ENCODE measurements at places on chromosomes 4 and X.

DNA sequence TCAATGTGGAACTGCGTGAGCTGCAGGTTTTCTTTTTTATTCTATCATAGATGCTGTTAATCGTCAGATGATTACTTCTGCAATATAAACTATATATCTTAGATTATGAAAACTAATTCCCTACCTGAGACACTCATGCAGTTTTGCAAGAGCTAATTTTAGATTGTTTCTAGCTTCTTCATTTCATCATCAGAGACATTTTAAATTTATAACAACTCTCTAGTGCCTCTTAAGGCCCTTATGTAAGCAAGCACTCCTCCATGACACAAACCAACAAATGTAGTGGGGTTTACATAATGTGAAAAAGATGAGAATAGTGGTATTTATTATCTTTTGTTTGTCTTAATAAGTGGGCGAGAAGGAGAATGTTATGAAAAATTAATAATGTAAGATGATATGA lies 170.2 kb upstream of the ETNPPL start:
- DNase-seq: no peak

- no peak for DNase-seq
Observed at GRCh38 chr4:94208918-94209317, 1.3 kb downstream of the SMARCAD1 start.

DNA sequence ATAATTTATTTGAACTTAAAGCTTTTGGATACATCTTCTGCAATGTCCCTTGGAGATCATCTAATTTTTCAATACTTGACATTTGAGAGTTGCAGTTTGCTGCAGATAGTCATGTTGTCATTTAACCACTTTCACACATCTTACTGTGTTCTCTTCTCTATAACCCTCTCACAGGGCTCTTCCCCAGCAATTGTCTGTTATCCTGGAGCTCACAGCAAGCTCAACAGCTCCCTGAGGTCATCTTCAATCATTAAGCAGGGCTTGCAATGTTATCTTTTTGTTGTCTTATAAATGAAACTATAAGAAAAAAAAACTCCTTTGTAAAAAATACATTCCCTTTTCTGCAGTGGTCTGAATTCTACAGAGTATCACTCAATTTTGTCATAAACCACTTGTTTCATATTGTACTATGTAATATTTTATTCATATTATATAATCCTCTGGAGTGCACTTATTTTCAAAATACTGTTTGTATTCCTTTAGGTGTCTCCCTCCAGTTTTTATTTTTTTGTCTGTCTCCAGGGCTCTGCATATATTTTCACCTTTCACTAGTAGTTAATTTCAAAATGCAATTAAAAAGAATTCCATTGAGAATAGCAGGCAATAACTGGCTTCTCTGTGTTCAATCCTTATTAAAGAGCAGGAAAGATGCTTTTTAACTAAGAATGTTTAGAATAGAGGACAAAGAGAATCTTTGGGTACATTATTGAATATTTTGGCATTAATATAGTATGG lies 106.3 kb upstream of the ARSJ start:
- DNase-seq: no peak

GRCh38 chr4:88212253-88212561 lies 53.8 kb upstream of the ABCG2 start:
- no peak for DNase-seq

DNA sequence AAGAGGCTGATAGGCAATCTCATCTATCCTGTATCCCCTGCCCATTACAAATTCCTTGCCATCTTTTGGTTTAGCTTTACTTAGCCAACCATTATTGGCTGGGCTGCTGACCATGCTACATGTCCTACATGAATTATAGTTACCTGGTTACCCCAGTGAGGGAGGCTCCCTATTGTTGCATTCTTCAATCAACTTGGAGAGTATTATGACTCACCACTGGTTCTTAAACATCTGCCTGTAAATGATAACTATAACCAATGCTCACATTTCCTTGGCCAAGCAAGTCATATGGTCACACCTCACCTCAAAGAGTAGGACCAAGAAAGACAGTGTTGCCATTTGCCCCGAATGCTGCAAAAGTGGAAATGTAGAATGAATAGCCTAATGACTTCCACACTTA lies 297.6 kb downstream of the IL15 start:
- no peak for DNase-seq

GRCh38 chr4:56371426-56372220 lies 15.7 kb downstream of the AASDH start:
- DNase-seq: no peak

DNA sequence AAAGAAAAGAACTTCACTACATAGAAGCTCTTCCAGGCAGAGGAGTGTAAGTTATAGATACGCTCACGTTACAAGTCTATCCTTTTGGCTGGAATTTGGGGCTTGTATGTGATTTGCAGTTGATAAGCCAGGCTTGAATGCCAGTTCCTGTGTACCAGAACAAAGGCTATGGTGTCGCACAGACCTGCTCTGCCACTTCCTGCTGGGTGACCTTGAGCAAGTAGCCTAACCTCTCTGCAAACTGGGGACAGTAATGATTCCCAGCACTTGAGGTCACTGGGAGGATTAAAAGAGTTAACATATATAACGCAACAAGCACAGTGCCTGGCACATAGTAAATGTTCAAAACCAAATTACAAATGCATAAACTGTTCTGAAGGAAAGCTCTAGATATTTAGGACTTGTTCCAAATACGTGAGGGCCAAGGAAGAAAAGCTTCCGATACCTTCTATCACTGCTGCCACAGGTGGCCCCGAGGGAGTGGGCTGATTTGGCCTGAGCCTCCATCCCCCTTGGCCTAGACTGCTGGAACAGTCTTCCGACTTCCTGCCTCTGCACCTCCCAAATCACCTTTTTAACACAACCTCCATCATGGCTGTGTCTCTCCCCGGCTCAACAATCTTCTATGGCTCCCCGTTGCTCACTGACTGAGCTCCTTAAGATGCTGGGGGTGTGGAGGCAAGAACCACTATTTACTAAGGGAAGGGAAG lies 1.3 kb upstream of the SOWAHD start:
- no peak for DNase-seq

- no peak for DNase-seq
Observed at GRCh38 chrX:10929747-10930146, 181.4 kb upstream of the HCCS start.

- DNase-seq: no peak
Observed at GRCh38 chr4:155566354-155566753, 100.3 kb upstream of the GUCY1A1 start.

- DNase-seq: no peak
Observed at GRCh38 chr4:37771771-37772170, 54.7 kb upstream of the PGM2 start.

DNA sequence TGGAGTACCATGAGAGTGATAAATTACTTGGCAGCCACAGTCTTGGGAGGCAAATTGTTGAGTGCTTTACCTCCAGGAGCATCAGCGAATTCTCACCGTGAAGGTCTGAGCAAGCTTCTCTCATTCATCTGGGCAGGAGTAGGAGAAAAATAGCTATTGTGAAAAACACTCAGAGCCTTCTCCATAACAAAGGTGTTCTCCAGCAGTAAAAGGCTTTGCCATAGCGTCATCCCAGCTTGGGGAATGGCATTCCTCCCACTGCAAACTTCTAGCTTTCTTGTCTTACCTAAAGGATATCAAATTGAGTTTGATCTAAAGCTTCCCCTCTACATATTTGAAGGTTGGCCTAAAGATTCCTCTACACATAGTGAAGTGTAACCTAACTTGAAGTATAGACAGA lies 29.8 kb upstream of the MAGEA11 start:
- DNase-seq: no peak

- no peak for DNase-seq
Observed at GRCh38 chr4:170414360-170414759, 324.6 kb upstream of the AADAT start.

GRCh38 chr4:2862528-2862927 lies 18.9 kb downstream of the ADD1 start:
- DNase-seq: no peak

DNA sequence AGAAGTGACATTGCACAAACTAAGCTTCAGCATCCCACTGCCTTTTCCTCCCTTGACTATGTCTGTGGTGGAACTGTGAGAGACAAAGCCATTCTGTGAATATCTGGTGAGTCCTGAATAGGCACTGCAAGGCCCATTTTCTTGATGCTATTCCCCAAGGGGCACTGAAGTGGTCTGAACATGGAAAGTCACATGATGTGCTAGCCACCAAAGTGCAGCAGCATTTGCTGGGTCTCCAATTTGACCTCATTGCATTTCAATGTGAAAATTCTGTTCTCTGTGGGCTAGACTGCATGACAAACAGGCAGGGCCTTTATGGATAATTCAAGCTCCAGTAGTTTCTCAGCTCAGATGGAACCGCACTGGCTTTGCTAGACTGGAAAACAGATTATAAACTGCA lies 627.4 kb upstream of the BOD1L1 start:
- DNase-seq: no peak

- no peak for DNase-seq
Observed at GRCh38 chr4:12178614-12179610, 750.2 kb upstream of the HS3ST1 start.

DNA sequence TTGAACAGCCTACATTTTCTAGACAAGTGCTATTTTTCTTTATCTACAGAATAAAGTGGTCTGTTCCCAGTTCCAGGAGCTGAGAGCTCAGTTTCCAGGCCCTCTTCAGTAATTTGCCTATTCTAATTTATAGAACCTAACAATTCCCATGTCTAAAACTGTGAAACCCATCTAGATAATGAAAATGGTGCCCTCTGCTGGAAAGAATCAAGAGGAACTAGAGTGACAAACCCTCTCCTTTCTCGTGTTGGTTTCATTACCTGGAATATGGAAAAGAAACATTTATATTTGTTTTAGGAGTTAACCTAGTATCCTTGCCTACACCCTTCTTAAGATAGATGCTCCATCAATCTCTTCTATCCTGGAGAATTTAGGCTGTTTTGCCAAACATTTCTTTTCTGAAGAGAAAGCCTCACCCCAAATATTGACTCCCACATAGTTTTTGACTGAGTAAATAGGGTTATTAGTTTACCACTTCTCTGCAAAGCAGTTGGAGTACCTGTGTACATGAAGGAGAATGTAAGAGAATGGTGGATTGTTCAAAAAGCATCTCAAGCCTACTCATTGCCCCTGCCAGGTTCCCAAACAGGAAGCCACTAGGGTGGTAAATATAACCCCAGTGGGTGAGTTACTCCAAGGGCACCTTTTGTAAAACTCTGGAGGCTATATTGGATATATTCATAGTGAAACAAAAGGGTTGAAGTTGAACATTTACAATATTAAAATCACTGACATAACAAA lies 121.6 kb downstream of the RASL11B start:
- no peak for DNase-seq

DNA sequence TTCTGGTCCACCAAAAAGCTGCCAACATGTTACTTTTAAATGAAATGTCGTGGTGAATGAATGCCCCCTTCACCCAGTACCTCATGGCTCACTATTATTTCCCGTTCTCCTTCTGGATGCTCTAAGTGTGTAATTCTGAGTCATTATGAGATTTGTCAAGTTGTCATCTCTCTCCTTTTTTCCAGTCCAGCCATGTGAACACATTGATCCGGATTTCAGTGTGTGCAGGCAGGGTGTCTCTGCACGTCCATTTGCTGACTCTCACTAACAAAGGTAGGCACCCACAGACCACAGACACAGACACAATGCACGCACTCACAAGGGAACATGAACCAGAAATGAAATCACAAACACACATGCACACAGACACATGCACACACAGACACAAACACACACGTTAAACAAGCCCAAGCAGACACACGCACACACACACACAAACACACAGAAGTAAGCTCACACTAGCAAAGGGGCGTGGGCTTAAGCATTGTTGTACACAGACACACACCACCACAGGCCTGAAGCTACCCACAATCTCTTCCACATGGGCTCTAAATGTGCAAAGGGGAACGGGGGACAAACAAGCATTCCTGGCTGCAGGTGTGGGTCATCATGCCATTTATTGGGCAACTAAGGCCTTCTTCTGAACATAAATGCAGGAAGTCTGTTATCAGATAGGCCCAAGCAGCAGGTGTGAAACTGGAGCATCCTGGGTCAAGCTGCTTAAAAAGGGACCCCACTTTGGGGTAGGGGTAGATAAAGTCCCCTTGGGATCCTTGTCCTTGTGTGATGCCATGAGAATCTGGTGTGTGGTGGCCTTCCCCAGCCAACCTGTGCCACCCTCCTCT lies 58.1 kb downstream of the NBDY start:
- no peak for DNase-seq

DNA sequence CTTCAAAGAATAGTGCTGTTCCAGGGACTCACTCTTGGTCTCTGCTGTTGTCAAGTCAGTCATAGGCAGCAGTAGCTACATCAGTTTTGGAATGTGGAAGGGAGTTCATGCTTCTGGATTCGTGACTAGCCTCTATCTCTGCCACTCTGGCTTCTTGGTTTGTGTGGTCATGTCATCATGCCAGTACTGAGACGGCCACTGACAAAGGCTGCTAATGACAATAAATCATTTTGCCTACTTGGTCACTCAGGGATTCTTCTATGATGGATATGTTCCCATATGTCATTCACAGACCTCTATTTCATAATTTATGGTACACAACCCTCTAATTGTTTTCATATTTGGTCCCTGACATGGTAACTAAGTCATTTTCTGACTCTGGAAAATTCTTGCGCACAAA lies 450.8 kb upstream of the BOD1L1 start:
- DNase-seq: no peak

DNA sequence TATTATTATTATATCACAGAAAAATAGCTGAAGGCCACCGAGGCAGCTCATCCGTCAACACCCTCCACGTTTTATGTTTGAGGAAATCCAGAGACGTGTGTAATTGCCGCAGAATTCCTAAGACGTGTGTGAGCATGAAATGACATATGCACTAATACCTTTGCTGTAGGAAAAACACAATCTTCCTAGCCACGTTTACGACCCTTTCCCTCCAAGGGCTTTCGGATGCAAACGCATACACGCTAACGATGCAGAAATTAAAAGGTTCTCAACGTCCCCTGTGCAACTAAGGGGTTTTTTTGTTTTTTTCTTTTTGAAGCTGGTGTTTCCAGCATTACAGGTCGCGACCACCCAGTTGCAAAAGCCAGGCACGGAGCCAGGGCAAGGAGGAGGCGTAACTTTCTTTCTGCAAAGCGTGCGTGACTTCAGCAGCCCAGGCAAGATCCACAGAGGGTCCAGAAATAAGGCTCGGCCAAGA lies 33.8 kb downstream of the CRLF2 start:
- DNase-seq: no peak

DNA sequence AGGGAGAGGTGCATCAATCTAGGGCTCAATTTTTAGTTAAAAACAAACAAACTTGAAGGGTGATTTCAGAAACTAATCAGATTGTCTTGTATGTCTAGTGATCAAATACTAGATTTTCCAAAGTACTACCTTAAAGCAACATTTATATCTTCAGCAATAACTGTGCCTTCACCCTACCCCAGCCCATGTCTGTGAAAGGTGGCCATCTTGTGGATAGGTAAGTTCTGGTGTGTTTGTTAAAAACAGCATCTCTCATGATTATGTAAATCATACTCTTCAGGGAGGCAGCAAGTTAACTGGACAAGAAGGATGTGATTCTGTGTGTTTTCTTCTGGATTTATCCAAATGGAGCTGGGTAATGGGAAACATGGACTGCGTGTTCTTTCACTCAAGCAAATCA lies 81.4 kb upstream of the ACSL1 start:
- no peak for DNase-seq
